ENCODE measurements at places on chromosomes 3 and 15.

GRCh38 chr3:188353426-188353825 lies 199.5 kb downstream of the LPP start:
- DNase-seq: no peak

- DNase-seq: no peak
These were observed 155.8 kb upstream of the ATP11B start for GRCh38 chr3:182637350-182638110.

- DNase-seq: no peak
These were observed 215.0 kb downstream of the MECOM start for GRCh38 chr3:169448501-169448900.

DNA sequence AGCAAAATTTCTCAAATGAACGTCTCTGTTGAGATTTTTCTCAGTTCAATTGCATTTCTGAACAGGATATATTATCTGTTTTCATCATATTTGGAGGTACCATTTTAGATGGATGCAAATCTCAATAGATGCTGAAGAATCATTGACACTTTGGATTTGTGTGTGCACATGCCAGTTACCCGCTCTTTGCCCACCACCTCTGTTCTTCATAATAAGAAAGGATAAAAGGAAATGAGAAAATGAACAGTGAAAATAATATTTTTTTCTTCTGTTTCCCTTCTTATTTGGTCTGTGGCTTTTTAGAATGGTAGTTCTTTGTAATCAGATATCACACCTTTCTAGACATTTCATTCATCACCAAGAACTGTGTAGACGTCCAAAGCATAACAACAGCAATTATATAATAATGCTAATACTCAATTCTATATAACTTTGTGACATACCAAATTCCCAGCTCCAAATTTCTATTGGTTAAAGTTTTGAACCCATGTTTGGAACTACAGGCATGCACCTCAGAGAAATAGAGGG lies 256.7 kb upstream of the SATB1 start:
- no peak for DNase-seq

DNA sequence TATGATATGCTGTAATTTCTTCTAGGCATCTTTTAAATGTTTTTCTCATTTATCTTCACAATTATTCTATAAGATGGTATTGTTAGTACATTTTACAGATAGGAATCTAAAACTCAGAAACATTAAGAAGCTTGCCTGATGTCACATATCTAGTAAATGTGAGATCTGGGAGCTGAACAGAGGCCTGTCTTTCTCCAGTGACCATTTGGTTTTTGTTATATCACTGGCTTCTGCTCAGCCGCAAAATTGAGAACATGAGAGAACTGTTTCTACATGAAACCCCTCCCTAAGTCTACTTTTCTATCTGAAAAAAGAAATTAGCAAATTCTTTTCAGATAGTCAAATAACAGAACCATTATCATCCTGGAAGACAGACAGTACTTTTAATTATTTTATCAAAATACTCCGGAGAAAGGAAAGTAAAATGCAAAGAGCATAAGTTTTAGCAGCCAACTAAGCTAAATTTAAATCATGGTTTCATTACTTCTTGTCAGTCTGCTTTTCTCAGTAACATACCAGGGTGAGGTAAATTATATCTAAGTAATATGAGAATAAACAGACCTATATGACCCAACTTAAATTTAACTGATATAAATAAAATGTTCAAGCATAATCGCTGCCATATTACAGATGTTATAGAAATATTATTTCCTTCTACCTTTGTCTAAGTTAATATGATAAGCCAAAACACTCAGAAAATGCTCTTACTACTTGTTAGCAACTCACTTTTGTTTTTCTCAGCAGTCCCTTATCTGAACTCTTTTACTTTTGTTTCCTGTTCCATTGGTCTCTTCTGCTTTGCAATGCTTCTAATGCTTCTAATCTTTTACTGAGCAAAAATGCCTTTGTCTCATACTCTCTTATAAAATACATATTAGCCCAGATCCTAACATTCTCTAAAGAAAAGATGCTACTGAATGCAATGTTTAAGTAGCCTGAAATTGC lies 68.0 kb upstream of the MBNL1 start:
- no peak for DNase-seq

DNA sequence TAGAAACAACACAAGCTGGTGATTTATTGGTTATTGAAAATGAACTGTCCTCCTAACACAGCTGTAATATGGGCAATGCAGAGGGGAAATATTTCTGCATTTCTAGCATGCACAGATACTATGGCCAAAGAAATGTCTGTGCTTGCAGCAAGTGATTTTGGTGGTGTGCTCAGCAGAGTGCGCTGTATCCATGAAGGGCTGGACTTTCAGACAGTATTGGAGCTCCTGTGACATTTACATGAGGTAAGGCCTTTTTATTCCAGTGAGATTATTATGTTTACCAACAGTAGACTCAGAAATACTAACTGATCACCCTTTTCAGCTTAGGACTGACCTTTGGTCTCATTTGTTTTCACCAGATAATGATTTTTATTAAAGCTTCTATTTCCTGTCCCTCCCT lies 1302.6 kb upstream of the EPHA6 start:
- no peak for DNase-seq
